IMR-90 (cell line): ENCODE measurements at places on chromosomes 3 and 15. TPM values are rescaled to one million over a fixed set of nuclear protein-coding genes. Genes with fewer than 3 reads are reported as not detected.

ROPN1 gene
- 0.18 TPM in 1 of 2 replicates, not detected in the other for total RNA-seq

DNA sequence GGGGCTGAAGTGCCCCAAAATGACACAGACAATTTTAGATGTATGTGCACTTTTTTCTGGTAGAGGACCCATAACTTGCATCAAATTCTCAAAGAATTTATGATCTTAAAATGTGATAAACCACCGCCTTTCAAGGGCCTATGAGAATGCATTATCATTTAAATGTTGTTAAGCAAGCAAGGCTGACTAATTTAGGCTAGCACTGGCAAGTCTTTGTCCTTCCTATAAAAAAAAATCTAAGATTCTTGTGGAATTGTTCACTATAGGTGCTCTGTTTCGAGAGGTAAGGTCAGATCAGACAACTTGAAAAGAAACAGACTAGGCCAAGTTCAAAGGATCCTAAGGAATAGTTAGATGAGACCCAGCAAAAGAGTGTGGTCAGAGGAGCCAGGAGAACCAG lies 128.9 kb upstream of the PHLDB2 start:
- DNase-seq: no peak

GRCh38 chr3:115021061-115021460 lies 126.0 kb downstream of the ZBTB20 start:
- no peak for DNase-seq

DNA sequence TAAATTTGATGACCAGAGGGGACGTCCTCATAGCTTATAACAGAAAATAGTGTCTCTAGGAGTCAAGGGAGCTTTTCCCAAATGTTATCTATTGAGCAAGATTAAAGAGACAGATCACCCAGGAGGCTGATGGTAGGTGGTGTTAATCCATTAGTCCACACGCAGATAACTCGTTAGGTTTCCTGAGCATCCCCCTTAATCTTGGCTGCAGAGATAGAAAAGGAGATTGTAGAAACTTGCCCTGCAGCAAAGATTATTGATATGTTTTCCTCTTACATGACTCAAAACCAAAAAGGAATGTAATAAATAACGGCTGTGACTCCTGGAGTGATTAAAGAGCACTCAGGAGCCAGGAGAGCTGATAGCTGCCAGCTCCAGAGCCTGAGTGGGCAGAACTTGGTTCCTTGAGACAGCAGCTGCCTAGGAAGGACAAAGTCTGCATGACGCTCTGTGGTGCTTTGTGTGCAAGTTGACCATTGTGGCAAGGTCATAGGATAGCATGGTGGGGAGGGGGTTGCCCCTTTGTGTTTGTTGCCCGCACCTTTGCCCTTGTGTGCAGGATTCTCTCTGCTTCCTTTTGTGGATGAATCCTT lies 234.8 kb downstream of the PTPRG start:
- no peak for DNase-seq

- no peak for DNase-seq
These were observed 177.3 kb downstream of the KLF13 start for GRCh38 chr15:31503758-31504461.

ZNF639 gene
- 50.5 and 57.8 TPM in 2 replicates for total RNA-seq

CGNL1 gene
- under 0.01 and 0.18 TPM in 2 replicates for total RNA-seq

GRCh38 chr3:3815206-3815605 lies 16.0 kb downstream of the LRRN1 start:
- no peak for DNase-seq

DNA sequence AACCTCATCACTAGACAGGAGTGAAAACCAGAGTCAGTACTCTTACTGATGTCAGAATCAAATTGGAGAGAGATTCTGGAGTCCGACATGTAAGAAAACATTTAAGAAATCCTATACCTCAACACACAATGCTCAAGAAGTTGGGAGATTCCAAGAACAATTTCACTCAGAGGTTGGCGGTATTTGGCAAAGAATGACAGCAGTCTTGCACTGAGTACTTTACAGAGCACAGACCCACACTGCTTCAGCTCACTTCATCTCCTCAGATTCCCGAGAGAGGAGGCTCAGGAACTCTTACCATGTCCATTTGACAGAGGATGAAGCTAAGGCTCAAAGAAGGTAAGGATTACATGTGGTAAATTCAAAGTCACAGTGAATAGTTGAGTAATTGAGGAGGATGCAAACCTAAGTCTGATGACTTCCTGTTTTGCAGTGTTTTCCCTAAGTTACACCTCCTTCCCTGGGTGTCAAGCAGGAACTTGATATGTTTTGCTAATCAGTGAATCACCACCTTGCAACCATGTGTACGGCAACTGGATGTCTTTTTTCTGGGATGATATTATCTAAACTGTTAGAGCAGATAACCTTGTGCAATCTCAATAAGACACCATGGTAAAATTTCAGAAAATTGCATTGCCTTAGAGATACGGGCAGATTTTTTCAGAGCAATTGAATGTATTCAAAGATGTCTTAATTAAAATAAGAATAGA lies 61.3 kb upstream of the MME start:
- no peak for DNase-seq

- DNase-seq: no peak
These were observed 697.9 kb downstream of the MCTP2 start for GRCh38 chr15:94929282-94929681.

DNA sequence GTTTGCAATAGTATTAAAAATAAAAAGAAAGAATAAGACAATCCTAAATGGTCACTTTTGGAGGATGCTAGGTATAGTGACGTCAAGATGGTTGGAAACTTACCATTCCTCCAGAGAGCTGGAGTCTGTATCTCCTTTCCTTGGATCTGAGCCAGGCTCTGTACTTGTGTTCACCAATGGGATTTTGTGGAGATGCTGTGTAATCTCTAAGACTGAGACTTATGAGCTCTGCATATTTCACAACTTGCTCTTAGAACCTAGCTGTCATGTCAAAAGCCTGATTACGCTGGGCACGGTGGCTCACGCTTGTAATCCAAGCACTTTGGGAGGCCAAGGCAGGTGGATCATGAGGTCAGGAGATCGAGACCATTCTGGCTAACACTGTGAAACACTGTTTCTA lies 126.8 kb upstream of the CLSTN2 start:
- no peak for DNase-seq
